Myocyte (in vitro differentiated cells): ENCODE measurements at places on chromosomes 3 and 15. TPM values are rescaled to one million over a fixed set of nuclear protein-coding genes. Genes with fewer than 3 reads are reported as not detected.

DNA sequence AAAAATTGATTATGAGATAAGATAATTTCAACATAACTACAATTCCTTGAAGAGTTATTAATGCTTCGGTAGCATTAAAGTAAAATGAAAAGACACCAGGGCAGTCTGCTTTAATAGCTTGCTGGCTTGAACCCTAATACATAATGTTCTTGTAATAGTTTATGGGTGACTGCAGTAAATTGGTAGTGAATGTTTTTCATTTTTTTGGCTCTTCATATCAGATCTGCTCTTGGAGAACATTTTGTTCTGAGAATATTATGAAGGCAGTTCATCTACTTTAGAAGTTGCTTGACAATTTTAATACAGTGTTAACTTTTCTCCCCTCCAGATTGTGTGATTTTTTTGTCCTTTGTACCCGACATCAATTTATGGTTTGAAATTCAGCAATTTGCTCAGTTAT lies 128.4 kb downstream of the ZBTB20 start:
- DNase-seq: no peak

DNA sequence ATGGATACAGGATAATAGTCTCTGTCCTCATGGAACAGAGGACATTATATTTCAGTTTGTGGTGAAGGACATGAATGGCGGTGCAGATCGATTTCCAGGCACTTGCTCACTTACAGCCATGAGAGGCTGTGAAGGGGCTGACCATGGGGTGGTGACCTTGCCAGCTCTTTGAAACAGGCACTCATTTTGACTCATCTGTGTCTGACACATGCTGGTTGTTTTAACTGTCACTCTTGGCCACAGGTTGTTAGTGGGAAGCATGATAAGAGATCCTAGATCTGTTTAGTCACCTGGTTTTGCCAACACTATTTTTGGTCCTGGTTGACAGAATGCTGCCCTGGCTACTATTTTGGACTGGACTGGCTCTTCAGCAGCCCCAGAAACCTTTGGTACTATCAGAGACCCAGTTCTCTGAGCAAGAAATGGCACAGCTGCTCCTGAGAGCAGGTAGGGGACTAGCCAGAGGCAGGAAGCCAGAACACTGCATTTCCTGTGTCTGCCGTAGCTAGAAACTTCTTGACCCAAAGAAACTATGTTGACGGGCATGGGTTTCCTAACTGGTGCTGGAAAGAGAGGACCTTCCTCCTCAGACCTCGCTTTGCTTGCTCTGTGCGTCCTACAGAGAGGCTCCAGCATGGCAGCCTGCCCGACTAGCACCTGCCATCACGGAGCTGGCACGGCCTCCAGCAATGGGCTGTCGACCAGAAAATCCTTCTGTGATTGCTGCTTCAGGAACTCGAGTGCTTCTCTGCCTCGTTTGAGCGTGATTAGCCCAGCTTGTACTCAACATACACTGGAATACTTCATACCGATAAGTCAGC lies 6.3 kb downstream of the PXYLP1 start:
- peak; percentile 88 for DNase-seq

- DNase-seq: peak; percentile 26
Measured at GRCh38 chr3:11305509-11305908, 33.3 kb downstream of the ATG7 start.

- DNase-seq: peak; percentile 50
Measured at GRCh38 chr15:61749169-61749568, 311.1 kb downstream of the VPS13C start.

GRCh38 chr3:112514527-112515128 lies 15.4 kb upstream of the BTLA start:
- no peak for DNase-seq

GRCh38 chr3:177835008-177835407 lies 637.7 kb upstream of the TBL1XR1 start:
- peak; percentile 89 for DNase-seq

GRCh38 chr3:5087209-5087608 lies 34.9 kb upstream of the ARL8B start:
- no peak for DNase-seq

DNA sequence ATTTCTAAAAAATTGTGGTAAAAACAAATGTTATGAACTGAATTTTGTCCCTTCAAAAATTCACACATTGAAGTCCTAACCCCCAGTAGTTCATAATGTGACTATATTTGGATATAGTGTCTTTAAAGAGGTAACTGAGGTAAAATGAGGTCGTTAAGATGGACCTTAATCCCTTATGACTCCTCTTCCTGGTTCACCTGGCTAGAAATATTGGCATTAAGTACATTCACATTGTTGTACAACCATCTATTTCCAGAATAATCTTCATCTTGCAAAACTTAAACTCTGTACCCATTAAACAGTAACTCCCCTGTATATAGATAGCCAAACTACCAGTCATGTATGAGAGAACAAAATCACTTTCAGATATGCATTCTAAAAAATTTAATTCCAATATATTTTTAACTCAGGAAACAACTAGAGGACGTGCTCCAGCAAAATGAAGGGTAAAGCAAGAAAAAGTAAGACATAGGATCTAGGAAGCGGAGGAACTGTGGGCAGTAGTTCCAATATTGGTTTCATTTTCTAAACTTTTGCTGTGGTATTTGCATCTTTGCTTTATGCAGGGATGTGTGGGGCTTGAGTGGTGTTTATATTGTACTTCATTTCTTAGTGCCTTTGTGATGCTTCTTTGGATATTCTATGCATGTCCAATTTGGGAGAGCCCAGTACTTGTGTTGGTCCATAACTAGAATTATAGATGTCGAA lies 36.7 kb upstream of the IL20RB start:
- DNase-seq: no peak

- peak; percentile 98 for DNase-seq
Measured at GRCh38 chr3:52090131-52090932, 34.0 kb upstream of the DUSP7 start.

GRCh38 chr3:152113992-152114651 lies 154.6 kb upstream of the MBNL1 start:
- no peak for DNase-seq

SLC12A1 gene
- total RNA-seq: not detected in 2 replicates

P2RY14 gene
- total RNA-seq: not detected in 2 replicates

C3orf80 gene
- 0.21 and 0.83 TPM in 2 replicates for total RNA-seq

MIX23 gene
- total RNA-seq: 24.0 and 26.4 TPM in 2 replicates

MOBP gene
- total RNA-seq: not detected in 2 replicates
